Activated gamma-delta T cell treated with Interleukin-2 at 50 U/mL for 16 hours (primary cell): ENCODE measurements at places on chromosomes 6 and 20.
A peak's percentile ranks its signal among the peaks of the same experiment; 100 is the strongest.

- DNase-seq = peak; percentile 4
Observed at GRCh38 chr20:52047811-52048764, 143.5 kb downstream of the ZFP64 start.

GRCh38 chr6:146543211-146543939 is at the start of gene RAB32:
Gene RAB32, plus strand, starts transcription at chr6:146543833. Its CDS starts 39 bp downstream, at chr6:146543872.
- DNase-seq = peak; percentile 19

DNA sequence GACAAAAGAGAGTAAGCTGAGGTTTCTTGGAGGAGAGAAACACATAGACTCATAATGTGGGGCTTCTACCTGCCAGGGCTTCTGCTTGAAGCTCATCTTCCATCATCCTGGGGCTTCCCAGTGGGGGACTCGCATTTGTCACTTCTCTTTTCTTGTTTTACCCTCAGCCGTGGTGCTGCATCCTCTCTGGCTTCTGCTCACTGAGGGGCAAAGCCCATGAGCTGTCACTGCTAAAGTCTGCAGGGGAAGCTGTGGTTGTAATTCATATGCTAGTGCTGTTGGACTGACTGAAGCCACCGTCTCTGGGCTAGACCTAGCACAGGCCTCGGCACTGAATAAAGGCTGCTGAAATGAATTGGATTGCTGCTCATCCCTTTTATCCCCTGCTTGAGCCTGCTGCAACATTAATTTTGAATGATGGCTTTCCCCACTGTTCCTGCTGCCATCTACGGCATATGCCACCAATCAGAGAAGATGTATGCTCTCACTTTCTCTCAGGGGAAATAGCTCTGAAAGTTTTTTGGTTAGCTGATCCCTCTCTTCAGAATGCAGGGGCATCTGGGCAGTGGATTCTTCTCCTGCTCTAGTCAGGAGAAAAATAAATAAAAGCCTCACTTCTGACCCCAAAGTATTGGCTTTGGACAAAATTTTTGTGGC is 568.4 kb upstream of the MAP3K7 start:
- no peak for DNase-seq

- no peak for DNase-seq
Observed at GRCh38 chr6:339480-339879, 47.2 kb downstream of the DUSP22 start.
